ENCODE measurements at places on chromosomes 6 and 20.

- no peak for DNase-seq
Measured at GRCh38 chr6:20575704-20576451, 41.6 kb downstream of the CDKAL1 start.

DNA sequence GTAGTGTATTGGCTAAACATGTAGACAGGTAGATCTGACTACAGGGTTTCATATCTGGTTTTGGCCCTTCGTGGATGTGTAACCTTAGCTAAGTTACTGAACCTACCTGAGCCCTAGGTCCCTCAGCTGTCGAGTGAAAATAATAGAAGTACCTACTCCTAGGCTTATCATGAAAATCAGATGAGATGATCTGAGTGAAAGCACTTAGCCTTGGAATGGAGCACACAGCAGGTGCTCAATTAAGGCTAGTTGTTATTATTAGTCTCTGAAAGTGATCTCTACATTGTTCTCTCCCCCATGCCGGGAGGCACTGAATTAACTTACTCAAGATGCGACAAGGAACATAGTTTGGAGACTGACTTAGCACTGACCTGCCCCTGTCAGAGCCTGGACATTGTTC is 174.7 kb upstream of the ZNF217 start:
- DNase-seq, result no peak

DNA sequence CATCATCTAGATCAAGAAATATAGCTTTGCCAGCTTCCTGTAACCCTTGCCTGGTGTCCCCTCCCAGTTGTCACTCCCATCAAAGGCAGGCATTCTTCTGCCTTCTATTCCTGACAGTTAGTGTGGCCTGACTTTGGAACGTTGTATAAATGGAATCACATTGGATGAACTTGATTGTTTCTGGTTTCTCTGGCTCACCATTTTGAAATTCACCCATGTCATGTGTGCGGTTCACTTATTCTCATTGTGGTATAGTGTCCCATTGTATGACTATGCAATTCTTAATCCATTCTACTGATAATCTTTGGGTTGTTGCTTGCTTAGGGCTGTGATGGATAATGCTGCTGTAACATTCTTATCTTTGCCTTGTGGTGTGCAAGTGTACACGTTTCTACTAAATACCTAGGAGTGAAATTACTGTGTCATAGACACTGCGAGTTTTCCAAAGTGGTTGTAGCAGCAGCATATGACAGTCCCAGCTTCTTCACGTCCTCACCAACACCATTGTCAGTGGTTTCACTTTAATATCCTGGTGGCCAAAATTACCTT is 73.2 kb downstream of the VEGFA start:
- DNase-seq, result no peak

DNA sequence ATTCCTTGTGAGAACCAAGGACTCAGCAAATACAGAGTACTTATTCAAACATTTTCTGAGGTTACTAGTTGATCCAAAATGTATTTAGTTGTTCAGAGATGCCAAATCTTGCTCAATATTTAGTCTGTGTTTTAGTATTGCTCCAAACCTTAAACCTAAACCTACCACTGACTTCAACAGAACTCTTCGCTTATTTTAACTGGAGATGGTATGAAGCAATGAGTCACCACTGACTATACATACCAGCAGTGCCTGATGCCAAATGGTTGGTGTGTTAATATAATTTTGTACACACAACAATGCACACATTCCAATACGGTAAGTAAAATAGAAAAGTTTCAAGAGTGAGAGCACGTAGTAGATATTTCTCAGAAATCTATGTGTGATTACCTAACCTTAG is 1.9 kb upstream of the SPTLC3 start:
- no peak for DNase-seq

DNA sequence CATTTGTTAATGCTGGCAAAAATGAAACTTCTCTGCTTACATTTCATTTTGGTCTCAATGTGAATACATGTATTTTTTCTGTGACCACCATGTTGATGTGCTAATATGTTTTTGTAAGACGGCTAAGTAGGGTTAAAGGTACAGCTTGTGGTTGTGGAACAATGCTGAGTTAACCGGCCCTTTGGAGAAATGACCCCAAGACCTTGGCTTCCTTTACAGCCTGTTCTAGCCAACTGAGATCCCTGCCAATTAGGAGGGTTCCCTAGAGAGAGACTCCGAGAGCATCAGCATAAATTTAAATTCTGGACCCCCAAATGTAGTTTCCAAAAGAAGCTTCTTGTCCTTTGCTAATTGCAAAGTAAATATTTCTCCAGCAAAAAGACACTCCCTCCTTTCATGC is 44.4 kb downstream of the RSPO3 start:
- no peak for DNase-seq
